ENCODE measurements at places on chromosomes 6 and 20.

DNA sequence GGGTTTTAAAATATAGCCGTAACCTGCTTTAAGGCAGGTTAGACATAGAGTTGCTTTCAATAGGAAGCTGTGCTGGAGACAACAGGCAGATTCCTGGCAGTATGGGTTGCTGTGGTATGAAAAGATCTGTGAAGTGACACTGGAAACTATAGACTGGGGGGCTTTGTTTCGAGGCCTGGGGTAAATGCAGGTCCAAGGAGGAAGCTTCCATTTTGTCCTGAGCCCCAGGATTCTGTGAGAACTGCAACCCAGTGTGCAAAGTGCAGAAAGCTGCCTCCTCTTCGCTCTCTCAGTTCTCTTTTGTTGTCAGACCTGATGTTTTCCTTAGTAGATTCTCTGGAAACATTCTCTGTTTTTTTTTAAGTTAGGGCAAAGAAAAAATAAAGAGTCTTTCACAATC is 86.9 kb downstream of the LYRM4 start:
- no peak for DNase-seq

DNA sequence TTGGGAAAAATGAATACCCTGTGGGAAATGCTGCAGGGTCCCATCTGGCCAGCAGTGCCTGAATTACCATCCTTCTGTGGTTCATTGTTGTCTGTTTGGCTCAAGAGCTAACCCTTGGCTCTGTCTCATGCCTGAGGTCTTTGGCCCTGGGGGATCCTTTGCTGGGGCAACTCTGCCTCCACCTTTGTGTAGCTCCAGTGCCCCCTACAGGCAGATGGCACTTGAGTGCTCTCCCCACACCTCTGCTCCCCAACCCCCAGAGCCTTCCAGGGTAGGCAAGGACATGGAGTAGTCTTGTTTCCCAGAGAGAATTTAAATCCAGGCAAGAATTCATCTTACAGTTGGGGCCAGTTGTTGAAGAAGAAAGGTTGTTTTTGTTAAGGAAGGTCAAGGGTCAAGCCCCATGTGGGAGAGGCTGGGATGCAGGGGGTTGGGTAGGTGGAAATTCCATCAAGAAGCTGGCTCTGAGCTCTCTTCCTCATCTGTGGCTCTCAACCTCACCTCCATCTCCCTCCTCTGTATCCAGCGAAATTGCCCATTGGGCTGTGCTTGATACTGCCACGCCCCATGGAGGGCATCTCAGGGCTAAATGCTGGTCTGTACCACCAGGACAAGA is 44.2 kb downstream of the ZNF831 start:
- DNase-seq: no peak

GRCh38 chr6:163940705-163941623 is 526.4 kb downstream of the QKI start:
- DNase-seq: no peak

GRCh38 chr6:122996794-122997505 is 915 bp downstream of the CLVS2 start:
- DNase-seq: no peak

GRCh38 chr6:111550953-111551352 is 54.7 kb downstream of the TRAF3IP2 start:
- no peak for DNase-seq

GRCh38 chr20:55269913-55270312 is 735.4 kb downstream of the CBLN4 start:
- DNase-seq: no peak

DNA sequence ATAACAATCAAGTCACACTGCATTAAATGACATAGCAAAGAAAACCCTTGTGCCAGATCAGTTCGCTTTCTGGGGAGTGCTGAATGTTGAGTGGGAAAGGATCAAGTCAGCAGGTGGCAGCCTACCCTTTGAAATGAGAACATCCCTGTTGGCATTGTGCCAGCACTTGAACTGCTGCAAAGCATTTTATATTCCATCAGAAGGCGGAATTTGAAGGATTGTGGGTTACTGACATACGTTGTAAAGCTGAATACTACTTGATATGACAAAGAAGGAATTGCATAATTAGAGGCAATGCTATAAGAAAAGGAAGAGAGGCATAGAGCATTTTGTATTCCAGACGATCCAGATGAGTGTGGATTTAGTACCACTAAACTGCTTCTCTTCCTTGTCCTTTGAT is 26.5 kb downstream of the BCKDHB start:
- DNase-seq: peak; percentile 81

- DNase-seq: no peak
Observed at GRCh38 chr20:53958260-53958659, 112.1 kb downstream of the BCAS1 start.

- no peak for DNase-seq
Observed at GRCh38 chr6:107493158-107494057, 3.5 kb downstream of the SOBP start.

- no peak for DNase-seq
Observed at GRCh38 chr6:74065705-74066104, 369.7 kb downstream of the CD109 start.

GRCh38 chr20:37522260-37523011 is 1.4 kb downstream of the NNAT start:
- peak; percentile 66 for DNase-seq

DNA sequence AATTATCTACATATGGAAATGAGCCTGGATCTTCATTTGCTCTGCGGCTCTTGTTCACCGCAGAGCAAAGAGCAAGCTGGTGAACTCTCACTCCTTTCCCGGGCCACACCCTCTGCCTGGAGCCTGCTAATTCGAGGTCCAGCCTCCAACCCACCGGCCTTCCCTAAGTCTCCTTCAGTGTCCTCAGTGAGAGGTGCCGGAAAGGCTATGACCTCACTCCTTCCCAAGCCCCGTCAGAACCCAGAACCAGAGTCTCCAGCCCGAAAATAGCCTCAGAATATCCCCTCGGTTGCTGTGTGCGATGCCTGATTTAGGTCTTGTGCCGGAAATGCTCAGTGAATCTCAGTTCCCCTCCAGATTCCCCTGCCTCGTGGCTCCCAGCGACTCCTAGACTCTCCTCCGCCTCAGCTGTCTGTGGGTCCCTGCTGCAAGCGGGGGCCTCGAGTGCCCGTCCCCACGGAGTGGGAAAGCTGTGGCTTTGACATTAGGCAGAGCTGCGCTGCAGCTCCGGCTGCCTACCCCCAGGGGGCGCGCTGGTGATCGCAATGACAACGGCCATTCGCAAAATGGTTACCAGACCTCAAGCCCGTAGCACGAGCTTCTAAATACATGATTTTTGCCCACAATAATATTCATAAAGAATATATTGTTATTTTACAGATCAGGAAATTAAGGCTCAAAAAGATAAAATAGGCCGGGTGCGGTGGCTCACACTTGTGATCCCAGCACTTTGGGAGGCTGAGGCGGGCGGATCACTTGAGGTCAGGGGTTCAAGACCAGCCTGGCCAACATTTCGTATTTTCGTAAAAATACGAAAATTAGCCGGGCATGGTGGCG is 4.1 kb upstream of the BNIP5 start:
- DNase-seq: no peak

GRCh38 chr6:18117136-18117535 is 5.3 kb downstream of the NHLRC1 start:
- DNase-seq: no peak

DNA sequence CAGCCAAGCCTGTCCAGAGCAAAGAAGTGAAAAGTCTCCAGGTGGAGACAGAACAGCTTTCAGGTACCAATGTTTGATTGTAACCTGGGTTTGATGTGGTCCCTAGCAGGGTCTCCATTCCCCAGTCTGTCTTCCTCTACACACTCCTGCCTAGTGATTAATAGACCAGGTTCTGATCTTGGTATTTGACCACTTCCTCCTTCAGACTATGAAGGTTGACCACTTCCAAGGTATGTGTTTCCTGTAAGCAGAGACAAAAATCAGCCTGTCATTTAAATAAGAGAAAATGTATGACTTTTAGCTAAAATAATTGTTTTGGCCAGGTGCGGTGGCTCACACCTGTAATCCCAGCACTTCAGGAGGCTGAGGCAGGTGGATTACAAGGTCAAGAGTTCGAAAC is 41.8 kb upstream of the TOP1 start:
- DNase-seq: no peak

DNA sequence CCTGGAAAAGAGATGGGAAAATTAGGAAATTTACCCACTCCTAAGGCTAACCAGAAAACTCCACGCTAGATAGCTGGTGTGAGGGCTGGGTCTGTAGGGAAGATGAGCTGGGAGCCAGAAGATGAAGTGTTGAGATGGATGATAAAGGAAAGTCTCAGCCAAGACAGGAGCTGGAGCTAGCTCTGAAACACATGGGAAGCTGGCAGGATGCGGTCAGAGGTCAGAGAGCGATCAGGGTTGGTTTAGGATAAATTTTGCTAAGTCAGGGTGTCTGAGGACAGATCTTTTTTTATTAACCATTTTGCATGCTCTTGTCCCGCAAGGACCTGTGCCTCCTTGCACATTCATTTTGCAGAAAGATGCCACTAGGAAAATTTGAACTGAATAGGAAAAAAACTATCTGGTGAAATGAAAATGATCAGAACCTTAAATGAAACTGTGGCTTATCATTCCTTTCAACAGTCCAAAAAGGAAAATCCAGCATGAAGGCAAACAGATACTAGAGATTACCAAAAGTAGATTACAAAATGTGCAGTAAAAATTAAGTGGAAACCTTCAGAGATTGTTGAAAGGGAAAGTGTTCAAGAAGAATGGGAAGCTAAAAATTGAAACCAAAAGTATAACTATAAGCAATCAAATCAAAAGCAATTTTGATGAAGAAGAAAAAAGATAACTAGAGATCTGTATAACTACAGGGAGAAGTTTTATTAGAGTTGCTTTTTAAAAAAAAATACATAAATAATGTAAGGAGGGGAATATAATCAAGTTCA is 10.7 kb upstream of the EDN1 start:
- no peak for DNase-seq

DNA sequence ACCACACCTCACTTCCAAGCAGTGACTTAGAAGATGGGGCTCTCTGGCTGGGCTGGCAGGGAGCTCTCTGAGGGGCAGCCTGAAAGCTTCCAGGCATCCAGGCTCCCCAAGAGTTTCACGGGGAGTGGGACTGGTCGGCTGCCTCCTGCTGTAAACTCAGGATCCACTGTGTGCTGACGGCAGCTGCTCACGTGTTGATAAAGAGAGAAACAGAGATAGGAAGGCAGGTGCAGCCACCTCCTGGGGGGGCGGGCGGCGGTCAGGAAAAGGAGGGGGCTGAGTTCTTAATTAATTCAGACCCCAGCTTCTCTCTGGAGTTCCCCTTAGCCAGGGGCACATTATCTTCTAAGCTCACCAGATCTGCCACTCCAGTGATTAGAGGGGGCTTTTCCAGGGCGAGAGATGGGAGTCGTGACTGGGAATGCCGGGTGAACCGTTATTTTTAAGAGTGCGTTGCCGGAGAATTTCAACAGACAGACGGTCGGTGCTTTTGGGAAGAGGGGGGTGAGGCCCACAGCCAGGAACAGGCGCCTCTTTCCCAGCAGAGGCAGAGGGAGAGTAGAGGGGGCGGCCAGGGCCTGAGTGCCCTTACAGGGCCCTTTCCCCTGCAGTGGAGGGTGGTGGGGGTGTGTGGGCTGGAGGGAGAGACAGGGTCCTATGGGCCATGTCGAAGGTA is 70.9 kb downstream of the CD40 start:
- DNase-seq: peak; percentile 22

- no peak for DNase-seq
Observed at GRCh38 chr6:64233746-64234145, 598.1 kb downstream of the PHF3 start.

GRCh38 chr6:119273272-119274196 is 76.0 kb downstream of the MAN1A1 start:
- DNase-seq: no peak

- no peak for DNase-seq
Observed at GRCh38 chr6:108766886-108767285, 81.3 kb upstream of the ARMC2 start.

DNA sequence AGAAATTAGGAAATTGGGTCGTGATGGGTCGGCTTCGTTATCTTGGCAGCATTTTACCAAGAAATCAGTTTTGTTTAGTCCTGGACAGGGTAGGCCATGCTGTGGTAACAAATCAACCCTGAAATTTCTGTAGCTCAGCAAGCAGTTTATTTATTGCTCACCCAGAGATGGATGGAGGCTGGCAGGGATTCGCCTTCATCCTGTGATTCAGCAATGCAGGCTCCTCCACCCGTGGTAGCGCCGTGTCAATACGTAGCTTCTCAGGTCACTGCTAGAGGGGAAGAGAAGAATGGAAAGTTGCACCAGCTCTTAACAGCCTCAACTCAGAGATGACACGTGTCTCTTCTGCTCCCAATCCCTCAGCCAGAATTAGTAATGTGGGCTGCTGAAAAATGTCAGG is 157.0 kb upstream of the SGK1 start:
- DNase-seq: no peak

- no peak for DNase-seq
Observed at GRCh38 chr20:2952766-2953165, 79.5 kb downstream of the PTPRA start.

GRCh38 chr6:13427801-13428582 is 59.4 kb downstream of the GFOD1 start:
- no peak for DNase-seq

DNA sequence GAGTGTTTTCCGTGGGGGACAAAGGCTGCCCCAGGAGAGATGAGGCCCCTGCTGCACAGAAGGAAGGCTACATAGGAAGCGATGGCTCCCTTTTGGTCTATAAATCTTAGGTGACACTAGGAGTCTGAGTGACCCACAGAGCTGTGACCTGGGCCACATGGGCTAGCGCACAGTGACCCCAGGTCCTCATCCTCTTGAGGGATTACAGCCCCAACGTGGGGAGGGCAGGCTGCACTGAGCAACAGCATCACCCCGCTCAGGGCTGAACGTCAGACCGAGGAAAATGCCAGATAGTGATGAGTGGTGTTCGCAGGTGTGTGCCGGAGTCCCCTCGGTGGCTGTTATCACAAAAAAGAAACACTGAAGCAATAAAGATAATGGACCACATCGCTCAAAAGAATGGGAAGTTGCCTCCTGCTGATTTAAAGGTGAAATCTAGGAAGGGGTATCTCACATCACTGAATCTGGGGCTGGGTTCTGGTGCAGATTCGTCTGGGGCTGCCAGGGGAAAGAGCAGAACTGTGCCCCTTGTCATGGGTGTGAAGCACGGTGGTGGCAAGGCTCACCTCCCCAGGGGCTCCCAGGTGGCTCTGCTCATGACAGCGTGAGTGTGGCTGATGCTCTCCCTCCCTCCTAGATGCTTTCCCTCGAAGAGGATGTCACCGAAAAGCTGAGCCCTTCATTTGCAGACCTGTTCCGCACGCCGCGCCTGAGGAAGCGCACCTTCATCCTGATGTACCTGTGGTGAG is 14.5 kb downstream of the SLC22A1 start:
- no peak for DNase-seq

DNA sequence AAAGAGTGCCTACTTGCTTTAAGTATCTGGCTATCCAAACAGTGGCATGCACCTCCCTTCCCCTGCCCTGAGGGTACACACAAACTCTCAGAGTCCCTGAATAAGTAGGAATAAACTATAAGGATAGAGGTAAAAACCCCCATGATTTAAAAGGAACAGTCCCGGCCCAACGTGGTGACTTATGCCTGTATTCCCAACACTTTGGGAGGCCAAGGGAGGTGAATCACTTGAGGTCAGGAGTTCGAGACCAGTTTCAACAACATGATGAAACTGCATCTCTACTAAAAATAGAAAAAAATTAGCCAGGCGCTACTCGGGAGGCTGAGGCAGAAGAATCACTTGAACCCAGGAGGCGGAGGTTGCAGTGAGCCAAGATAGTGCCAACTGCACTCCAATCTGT is 22.2 kb downstream of the SAMHD1 start:
- DNase-seq: no peak

GRCh38 chr6:3210024-3210610 is 17.3 kb downstream of the TUBB2B start:
- DNase-seq: no peak
